ENCODE measurements at places on chromosomes 6 and 20. TPM values are rescaled to one million over a fixed set of nuclear protein-coding genes. Genes with fewer than 3 reads are reported as not detected.

Gene KIF25
- under 0.01 TPM for total RNA-seq

Gene C20orf141
- not detected for total RNA-seq

Gene SLCO4A1
- 0.90 TPM for total RNA-seq

Gene THBD
- 7.7 TPM for total RNA-seq

Gene NMBR
- total RNA-seq: not detected

Gene FERMT1
- 0.13 TPM for total RNA-seq

Gene CENPQ
- total RNA-seq: 2.9 TPM

Gene ZSCAN16
- 10.5 TPM for total RNA-seq

GRCh38 chr6:155980014-155980767 lies 524.6 kb upstream of the NOX3 start:
- DNase-seq: no peak

DNA sequence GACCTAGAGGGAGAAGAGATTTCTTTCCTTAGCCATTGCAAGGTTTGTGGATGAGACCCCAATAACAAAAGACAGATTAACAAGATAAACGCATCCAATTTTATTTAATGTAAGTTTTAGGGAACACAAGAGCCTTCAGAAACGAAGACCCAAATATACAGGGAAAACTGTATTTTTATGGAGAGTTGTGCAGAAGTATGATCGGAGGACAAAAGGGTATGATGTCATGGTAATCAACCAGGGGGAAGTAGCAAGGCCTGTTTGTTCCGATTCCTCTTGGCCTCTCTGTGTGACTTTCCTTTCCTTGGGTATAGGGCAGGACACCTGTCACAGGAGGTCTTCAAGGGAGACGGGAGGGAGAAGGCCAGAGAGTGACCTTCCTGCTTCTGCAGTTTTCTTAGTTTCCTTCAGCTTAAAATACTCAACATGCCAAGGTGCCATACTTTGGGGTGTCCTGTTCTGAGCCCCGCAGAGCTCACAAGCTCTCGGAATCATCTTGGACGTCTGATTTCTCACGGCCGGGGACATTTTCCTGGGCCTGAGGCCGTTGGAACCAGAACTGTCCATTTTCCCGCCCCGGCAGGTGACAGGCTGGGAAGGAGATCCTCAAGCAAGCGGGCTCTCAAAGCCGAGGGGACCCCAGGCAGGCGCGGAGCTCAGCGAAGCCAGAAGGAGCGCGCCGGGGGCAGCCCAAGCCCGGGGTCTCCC lies 21.7 kb downstream of the TMC2 start:
- DNase-seq: no peak

DNA sequence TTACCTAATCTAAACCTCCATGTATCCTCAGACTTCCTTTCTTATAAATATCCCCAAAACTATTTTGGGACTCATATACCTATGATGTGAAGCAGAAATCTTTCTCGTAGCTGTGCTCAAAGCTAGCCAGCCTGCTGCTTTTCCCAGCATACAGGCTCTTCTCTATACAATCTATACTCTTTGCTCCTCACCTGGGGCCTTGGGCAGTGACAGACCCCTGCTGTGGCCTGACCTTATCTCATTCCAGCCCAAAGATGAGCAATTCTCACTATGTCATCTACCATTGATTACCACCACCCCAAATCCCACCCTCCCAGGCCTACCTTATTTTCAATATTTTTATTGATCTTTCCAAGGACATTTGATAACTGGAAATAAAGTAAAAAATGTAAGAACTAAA lies 83.2 kb upstream of the FBXL4 start:
- DNase-seq: no peak

DNA sequence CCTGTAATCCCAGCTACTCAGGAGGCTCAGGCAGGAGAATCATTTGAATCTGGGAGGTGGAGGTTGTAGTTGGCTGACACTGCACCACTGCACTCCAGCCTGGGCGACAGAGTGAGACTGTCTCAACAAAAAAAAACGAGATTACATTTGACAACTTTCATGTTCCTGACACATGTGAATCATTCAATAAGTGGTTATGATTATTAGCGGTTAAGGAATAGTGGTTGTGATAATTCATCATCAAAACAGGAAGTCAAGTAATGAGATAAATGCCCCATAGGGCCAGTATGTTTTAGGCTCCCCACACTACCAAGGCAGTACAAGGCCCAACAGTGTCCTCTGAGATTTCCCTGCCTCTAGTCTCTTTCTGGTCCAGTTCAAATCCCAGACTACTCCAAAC lies 2.5 kb downstream of the HDDC2 start:
- DNase-seq: no peak

- DNase-seq: peak; percentile 25
These were observed 115.1 kb downstream of the JAG1 start for GRCh38 chr20:10558635-10559187.

GRCh38 chr6:47495954-47496545 lies 18.5 kb downstream of the CD2AP start:
- DNase-seq: no peak

- DNase-seq: no peak
These were observed 83.6 kb downstream of the SIM1 start for GRCh38 chr6:100381111-100381510.

- no peak for DNase-seq
These were observed 18.4 kb downstream of the CASS4 start for GRCh38 chr20:56430461-56430860.

GRCh38 chr6:32933661-32934085 lies 7.2 kb downstream of the HLA-DMB start:
- DNase-seq: peak; percentile 41

- DNase-seq: peak; percentile 91
These were observed 7.2 kb downstream of the TGM2 start for GRCh38 chr20:38157635-38158495.

DNA sequence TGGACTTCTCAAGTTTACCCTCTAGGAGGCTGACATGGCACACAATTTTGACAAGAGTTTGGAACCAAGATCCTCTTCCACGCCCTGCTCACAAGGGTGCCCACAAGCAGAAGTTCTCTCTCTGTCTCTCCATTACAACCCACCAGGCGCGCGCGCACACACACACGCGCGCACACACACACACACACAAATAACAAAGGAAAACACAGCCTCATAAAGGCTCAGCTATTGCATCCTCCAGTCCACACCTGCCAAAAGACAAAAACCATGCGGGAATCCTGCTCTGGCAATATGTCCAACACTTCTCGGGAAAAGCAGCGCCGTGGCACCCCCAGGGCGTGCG lies 870 bp downstream of the PAK5 start:
- DNase-seq: no peak

DNA sequence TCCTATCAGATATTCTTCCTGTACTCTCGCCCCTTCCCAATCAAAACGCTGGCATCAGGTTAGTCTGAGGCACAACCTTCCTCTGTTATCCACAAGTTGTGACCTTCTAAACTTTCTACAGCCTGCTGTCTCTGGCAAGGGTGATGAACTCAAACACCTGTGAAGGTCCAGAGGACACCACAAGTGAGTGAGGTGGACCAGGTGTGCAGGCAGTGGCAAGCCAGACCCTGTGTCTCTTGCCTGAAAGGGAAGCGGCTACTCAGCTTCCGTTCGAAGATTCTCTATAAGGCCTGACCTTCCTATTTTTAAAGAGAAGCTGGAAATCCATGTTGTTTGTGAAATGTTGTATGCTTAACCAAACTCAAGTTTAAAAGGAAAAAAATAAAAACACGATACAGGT lies 36.8 kb downstream of the GCM1 start:
- DNase-seq: no peak

DNA sequence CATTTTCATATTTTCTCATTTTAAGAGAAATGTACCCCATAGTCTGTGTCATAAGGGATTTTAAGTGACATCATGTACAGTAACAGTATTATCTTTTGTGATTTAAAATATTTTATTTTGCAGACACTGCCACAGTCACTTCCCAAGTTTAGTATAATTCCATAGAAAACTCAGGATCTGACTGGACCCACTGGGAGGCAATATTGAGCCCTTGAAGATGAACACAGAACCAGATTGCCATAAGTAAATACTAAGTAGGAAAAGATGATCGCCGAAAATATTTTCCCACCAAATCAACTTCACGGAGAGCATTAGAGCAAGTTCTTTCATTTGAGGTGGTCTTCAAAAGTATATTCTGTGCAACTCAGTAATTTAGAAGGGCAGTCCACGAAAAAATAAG lies 17.6 kb upstream of the PKHD1 start:
- DNase-seq: no peak

GRCh38 chr20:23277316-23277715 lies 73.3 kb upstream of the NXT1 start:
- no peak for DNase-seq

DNA sequence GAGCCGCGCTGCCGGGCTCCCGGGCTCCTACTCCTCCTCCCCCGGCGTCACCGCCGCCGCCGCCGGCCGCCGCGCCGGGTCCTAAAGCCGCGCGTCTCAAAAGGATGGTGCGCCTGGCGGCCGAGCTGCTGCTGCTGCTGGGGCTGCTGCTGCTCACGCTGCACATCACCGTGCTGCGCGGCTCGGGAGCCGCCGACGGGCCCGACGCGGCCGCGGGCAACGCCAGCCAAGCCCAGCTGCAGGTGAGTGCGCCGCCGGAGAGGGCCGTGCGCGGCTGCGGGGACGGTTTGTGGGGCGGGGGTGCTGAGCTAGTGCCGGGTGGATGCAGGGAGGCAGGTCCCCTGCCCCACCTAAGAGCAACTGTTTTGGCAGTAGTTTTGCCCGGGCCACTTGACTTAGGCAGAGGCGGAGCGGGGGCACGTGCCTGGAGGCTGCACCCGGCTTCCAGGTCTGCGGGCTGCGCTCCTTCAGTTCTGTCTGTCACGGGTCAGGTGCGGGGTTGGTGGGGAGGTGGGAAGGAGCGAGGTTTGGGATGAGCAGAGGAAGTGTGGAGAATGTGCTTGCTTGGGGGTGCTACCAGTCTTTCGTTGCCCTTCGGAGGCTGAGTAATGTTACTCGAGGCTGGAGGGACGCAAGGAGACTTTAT lies 722 bp downstream of the ISM1 start:
- DNase-seq: peak; percentile 17

DNA sequence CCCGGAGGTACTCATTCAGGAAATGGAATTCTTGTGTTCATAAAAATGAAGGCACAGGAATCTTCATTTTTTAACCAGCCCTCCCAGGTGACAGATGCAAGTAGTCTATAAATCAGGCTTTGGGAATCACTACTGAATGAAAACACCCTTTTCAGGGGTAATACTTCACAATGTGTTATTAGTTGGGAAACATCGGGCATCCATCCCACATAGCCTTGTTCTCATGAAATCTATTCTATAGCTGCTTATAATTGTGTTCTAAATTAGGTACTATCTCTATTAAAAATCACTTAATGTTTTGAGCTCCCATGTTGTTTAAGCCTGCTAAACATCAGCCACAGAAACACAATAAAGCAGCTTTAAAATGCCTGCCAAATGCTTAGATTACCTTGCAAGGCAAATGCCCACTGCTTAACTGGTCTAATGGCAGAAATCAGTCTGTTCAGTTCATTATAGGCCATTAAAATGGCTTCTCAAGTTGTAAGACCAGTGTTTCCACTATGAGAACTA lies 94.9 kb downstream of the L3MBTL3 start:
- no peak for DNase-seq

DNA sequence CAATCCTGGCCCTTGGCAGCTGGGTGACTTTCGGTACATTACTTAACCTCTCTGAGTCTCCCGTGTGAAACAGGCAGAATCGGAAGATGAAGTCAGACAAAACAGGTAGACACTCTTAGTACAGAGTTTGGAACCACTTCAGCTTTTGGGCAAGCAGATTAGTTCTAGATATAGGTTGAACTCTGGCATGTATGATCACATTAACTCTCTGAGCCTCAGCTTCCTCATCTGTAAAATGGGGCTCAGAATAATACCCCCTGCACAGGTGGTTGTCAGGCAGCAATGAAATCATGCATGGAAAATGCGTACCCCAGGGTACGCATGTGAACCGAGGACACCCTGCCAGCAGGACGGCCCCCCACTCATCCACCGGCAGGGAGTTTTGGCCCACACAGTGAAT lies 87.7 kb downstream of the KCNB1 start:
- no peak for DNase-seq

GRCh38 chr6:11970114-11970513 lies 42.0 kb upstream of the HIVEP1 start:
- no peak for DNase-seq

DNA sequence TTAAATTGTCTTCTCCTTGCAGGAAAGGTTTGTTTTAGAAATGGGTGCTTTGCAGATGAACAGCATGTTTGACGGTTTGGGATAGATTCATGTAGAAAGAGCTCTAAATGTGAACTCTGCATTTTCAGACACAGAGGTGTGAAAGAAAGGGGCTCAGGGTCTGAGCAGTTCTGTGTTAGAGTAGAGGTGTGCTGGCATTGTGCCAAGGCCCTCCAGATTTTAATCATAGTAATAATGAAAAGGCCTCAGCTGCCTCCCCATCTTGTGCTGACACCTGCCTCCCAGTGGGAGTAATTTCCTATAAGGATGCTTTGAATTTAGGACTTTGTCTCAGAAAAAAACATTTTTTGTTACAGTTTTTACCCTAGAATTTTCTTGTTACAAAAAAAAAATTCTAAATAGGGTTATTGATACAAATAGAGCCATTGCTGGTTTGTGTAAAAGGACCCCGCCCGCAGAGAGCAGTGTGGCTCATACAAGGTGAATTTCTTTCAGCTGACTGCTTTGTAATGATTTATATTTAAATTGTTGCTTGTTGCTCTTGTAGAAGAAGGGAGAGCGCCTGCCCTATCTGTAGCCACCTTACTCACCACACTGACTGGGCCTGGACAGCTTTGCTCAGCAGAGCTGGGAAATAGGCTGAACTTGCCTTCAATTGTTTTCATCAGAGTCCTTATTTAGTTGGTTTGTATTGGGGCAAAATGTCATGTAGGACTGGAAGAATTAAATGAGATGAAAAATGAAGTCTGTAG lies 294.5 kb downstream of the ZFAND3 start:
- no peak for DNase-seq

- no peak for DNase-seq
These were observed 16.9 kb downstream of the PPP1R14C start for GRCh38 chr6:150159757-150160156.

DNA sequence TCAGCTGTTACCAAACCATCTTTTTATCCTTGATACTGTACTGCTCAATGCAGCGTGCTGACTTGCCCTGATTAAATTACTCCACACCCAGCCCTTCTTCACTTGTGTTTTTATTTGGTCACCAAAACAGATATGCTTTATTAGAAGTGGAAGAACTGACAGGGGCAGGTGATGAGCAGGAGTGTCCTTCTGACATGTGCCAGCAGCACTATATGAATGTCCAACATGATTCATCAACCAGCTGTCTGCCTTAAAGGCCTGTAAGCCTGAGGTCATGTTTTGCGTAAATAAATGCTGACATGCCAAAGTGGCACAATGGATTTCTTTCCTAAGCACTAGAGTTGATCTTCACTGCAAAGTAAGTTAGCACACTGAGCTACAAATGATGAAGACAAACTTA lies 15.4 kb downstream of the POPDC3 start:
- DNase-seq: no peak

Data from dermis microvascular lymphatic vessel endothelial cell (primary cell).